ENCODE measurements at places on chromosomes 1 and 21. TPM values are rescaled to one million over a fixed set of nuclear protein-coding genes. Genes with fewer than 3 reads are reported as not detected.

DNA sequence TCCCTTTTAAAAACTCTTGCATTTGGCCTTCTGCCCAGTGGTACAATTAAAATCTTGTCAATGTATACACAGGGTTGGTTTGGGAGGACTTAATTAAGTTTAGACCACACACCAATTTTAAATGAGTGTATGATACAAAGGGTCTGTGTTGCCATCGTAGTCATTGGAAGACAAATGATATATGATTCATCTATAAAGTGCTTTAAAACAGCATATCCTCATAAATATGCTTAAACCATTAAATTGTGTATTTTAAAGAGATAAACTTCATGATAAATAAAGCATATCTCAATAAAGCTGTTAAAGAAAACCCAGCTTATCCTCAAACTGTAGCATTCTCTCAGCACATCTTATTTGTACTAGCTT, 69.5 kb downstream of the LUZP1 start:
- H3K4me3 ChIP-seq = no peak overlapping the region
- H3K27me3 ChIP-seq = no peaks in the 10 kb centered on the region
- H3K4me1 ChIP-seq = peaks cover 35% of the 10 kb centered on the region
- DNase-seq = no peak
- peaks cover 11% of the 10 kb centered on the region for H3K36me3 ChIP-seq

DNA sequence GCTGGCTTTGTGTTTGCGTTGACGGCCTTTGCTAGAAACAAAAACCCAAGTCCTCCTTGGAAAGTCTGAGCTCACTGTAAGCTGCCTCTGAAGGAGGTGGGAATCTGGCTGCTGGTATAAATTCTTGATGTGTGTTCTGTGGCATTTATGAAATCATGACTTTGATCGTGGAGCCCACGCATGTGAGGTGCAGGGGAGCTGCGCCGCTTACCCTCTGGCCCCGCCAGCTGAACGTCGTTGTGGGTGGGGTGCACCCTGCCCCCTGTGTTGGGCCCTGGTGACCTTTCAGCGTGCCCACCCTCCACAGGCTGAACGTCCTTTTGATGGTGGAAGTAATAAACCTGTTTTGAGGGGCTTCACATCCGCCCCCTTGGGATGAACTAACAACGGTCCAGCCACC, 21.2 kb upstream of the DIP2A start:
- peaks cover 15% of the 10 kb centered on the region for H3K36me3 ChIP-seq
- H3K27ac ChIP-seq = no peak overlapping the region
- no peak overlapping the region for H3K4me3 ChIP-seq
- DNase-seq = no peak

DNA sequence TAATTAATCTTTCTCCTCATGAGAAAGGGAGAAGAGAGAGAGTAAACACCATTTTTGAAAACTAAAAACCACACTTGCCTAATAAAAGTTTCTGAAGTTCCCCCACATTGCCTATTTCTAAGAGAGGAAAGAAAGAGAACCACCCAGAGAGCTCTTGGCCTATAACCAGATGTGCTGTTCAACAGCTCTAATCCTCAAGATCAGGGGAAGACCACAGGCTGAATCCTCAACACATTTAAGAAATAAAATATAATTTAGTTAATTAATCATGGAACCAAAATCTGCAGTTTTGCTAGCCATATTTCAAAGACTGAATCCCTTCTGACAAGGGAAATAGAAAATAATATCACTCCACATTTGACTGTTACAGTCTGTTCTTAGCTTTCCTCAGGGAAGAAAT, 11.9 kb downstream of the PRRX1 start:
- no peak overlapping the region for H3K4me3 ChIP-seq
- H3K27ac ChIP-seq = no peak overlapping the region
- H3K4me1 ChIP-seq = peaks cover 44% of the 10 kb centered on the region
- H3K27me3 ChIP-seq = peaks cover 51% of the 10 kb centered on the region

DNA sequence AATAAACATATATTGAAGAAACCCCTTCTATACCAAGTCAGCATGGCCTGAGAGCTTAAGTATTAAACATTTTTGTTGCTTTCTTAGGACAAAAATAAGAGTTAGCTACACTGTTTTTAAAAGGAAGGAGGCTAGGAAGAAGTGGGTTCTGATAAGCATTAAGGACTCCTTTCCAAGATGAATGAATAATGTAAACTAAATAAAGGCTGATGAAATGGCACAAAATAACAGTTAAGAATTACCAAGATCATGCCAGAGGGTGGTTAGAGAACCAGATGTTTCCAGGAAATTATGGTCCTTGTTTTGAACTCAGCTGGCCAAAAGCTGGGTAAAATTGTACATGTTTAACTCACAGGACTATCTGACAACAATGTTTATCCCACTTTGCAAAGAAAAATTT, 114.1 kb upstream of the ETS2 start:
- H3K4me3 ChIP-seq = no peak overlapping the region
- peaks cover 12% of the 10 kb centered on the region for H3K4me1 ChIP-seq
- H3K36me3 ChIP-seq = no peaks in the 10 kb centered on the region
- DNase-seq = no peak

DNA sequence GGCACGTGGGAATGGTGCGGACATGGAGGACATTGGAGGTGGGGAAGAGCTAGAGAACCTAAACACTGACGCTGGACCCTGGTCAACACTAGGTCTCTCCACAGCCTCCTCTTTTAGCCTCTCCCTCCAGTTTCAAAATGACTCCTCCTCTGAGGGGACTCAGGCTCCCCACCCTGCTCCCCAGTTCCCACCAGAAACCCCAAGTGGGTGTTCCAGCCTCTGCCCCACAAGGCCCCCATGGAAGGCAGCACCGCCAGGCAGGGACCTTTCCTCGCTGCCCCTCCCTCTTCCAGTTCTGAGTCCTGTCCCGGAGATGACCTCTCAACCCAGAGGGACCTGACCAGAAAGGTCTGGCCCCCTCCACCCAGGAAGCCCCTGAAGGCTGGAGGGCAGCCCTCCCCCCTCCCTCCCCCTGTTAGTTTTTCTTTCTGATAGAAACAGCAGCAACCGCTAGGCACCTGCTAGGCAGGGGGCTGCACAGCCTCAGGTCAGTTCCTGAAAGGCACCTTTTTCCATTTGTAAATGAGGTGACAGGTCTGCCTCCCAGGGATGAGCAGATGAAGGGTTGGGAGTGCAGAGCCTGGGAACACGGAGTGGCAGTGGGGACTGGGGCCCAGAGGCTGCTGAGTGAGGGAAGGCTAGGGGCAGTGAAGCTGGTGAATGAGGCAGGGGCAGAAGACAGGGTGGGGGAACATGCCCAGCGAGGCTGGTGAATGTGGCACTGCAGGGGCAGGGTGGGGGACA, 9.3 kb upstream of the ITGB2 start:
- H3K27ac ChIP-seq = peak overlapping the region; percentile 28
- peaks cover 3% of the 10 kb centered on the region for H3K4me1 ChIP-seq
- H3K4me3 ChIP-seq = no peak overlapping the region

DNA sequence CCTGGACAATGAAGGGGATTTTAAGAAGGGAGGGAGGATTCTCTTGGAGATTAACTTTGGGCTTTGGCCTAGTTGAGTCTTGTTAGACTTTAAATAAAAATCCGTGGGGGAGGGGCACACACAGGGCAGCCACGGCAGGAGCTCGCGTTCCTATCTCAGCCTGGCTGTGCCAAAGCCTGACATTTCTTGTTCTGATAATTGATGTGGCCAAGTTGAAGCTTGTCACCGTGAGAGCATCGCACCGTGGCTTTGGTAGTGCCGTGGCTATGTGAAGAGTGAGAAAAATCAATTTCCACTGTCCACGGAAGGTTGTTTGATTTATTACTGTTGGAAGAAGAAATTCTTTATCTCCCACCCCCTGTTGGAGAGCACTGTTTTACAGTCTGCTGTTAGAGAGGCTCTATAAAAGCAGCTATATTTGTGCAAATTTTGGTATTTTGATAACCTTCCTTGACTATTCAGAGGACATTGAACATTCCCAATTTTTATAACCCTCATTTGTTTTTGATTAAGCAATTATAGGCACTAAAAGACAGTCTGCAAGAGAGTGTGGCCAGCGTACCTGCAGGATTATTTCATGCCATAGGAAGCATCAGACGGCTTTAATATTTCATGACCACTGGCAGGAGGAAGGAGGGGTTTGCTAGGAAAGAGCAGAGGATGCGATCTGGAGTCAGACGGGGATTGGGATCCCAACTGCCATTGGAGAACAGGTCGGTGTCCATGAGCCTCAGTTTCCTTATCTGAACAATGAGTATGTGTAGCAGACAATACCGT, 160.7 kb downstream of the KAZN start:
- H3K27ac ChIP-seq = peak overlapping the region; percentile 85
- no peak for DNase-seq
- no peaks in the 10 kb centered on the region for H3K36me3 ChIP-seq
- H3K4me1 ChIP-seq = peaks cover 51% of the 10 kb centered on the region
- H3K4me3 ChIP-seq = no peak overlapping the region

- no peaks in the 10 kb centered on the region for H3K4me1 ChIP-seq
- no peak for DNase-seq
- no peaks in the 10 kb centered on the region for H3K27me3 ChIP-seq
- H3K4me3 ChIP-seq = no peak overlapping the region
Observed at GRCh38 chr1:90394247-90394646, 322.9 kb downstream of the BARHL2 start.

DNA sequence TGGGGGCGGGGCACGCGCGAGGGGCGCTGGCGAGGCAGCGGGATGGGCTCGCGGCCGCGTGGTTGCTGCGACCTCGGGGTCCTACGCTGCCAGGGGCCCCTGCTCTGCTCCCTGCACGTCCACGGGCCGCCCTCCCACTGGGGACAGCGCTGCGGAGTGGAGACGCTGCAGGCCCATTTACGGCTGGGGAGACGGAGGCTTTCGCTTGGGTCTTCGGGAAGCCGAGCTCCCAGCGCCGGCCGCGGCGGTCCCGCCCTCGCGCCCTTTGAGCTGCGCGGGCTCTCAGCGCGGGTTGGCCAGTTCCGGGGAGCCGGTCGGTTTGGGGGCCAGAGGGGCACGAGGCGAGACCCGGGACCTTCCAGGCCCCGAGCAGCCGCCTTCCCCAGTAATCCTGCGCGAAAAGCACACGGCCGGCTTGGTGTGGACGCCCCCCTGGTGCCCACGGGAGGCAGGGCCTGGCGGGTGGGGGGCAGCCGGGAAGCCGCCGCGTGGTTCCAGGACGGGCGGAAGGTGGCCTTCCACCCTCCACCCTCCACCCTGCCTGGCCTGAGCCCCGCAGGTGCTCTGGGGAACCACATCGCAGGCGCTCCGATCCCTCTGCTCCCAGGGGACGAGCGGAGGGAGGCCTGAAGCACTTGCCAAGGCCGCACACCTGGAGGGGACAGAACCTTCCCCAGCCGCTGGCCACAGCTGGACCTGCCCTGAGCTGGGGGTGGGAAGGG, 570 bp upstream of the PEX10 start:
- no peak for DNase-seq
- no peak overlapping the region for H3K27ac ChIP-seq
- peak overlapping the region; percentile 89 for H3K4me3 ChIP-seq
- no peaks in the 10 kb centered on the region for H3K36me3 ChIP-seq
- peaks cover 8% of the 10 kb centered on the region for H3K4me1 ChIP-seq
- peaks cover 12% of the 10 kb centered on the region for H3K27me3 ChIP-seq

DNA sequence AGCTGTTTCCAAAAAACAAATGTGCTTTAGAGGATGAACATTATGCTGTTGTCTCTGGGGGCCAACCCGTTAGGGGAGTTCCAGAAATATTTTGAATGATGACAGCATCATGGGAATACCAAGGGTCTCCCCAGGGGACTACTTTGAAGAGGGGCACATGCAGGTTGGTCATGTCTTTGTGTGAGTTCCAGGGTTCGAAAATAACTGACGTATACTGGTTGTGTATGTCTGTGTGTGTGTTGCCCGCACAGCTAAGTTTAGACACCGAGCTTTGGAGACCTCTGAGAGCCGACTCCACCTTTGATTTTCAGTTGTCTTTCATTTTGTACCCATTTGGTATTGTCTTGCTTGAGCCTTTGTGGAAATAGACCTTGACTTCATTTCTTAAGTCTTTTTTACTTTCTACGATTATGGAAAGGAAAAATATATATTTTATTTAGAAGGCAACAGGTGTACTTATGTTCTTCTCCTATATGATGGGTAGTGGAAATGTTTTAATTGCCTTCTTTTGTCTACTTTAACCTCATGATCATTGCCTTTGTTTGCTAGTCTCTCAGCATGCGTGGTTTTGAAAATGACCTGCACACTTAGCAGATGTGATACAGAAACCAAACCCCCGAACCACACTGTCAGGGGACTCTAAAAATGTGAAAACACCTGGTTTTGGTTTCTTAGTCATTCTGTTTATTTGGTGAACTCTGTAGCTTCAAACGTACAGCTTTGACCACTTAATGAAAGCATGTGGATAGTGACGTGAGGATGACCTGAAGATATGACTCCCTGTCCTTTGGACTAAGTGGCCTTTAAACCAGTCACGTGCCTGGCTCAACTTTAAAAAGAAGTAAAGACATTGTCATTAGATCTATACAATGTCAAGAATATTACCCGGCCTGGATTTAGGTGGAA, 56.5 kb downstream of the GALNT2 start:
- H3K4me1 ChIP-seq = peaks cover 54% of the 10 kb centered on the region
- peaks cover 8% of the 10 kb centered on the region for H3K36me3 ChIP-seq
- no peak overlapping the region for H3K4me3 ChIP-seq

GRCh38 chr1:30783256-30783915, 25.8 kb upstream of the LAPTM5 start:
- H3K36me3 ChIP-seq = no peaks in the 10 kb centered on the region
- H3K27me3 ChIP-seq = peaks cover 10% of the 10 kb centered on the region
- peaks cover 29% of the 10 kb centered on the region for H3K4me1 ChIP-seq

DNA sequence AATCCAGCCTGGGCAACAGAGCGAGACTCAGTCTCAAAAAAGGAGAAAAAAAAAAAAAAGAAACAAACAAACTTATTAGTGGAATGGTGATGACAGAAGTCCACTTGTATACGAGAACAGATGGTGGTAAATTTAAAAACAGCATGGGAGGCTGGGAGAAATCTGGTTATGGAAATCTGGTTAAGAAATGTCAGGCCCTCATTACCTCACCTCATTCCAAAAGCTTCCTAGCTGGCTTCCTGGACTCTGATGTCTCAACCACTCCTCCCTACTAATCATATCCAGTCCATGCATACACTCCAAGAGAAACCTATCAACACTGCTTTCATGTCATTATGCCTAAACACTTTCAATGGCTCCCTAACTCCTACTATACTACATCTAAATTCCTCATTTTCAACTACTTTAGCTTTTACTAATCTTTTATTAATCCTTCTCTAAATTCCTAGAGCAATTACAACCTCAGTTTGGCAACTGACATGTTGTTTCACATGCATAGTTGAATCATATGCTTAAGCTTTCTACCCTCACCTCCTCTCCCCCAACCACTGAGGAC, 52.9 kb downstream of the FOXJ3 start:
- no peak for DNase-seq
- no peak overlapping the region for H3K4me3 ChIP-seq
- peaks cover 19% of the 10 kb centered on the region for H3K4me1 ChIP-seq
- H3K27me3 ChIP-seq = no peaks in the 10 kb centered on the region
- H3K27ac ChIP-seq = peak overlapping the region; percentile 81

The SYNC gene
- total RNA-seq = 1.2 TPM

The BGLAP gene
- total RNA-seq = 3.1 TPM

The C1orf21 gene
- 53.7 TPM for total RNA-seq

The B3GALT2 gene
- total RNA-seq = 3.2 TPM

The EPHA10 gene
- total RNA-seq = 0.97 TPM

The SGIP1 gene
- total RNA-seq = 2.6 TPM

The LCE3D gene
- not detected for total RNA-seq

The ANKRD45 gene
- total RNA-seq = 3.1 TPM

The OR2L3 gene
- total RNA-seq = not detected
